Effector memory CD4-positive, alpha-beta T cell (primary cell): ENCODE measurements at places on chromosomes 2 and 18.

DNA sequence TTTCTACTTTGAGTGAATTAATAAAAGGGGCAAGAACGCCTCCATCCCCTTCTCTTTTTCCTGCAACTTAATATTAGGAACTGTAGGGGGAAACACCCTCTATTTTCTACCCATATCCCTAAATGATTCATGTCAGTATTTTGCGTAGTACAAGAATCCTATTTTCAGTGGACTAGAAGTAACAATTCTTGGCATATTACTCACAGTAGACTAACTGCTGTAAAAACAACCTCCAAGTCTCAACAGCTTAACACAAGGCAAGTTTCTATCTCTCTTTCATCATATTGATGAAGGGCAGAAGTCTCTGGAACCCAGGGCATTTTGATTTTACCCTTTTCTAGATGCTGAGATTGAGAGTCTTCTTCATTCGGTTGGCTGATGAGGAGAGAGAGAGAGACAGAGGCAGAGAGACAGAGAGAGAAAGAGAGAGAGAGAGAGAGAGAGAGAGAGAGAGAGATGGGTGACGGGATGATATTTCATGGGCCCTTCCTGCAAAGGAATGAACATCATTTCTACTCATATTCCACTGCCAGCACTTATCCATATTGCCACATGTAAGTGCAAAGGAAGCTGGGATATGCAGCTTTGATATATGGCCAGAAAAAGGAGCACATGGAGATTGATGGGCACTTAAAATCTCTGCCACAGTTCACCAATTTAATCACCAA is 481.6 kb downstream of the LPIN1 start:
- no peak for DNase-seq

- DNase-seq, result no peak
Measured at GRCh38 chr2:126656431-126657147, 631 bp downstream of the GYPC start.

- DNase-seq, result no peak
Measured at GRCh38 chr2:43736637-43737036, 37.2 kb upstream of the DYNC2LI1 start.

- no peak for DNase-seq
Measured at GRCh38 chr2:146238254-146238966, 1606.4 kb upstream of the ACVR2A start.

- no peak for DNase-seq
Measured at GRCh38 chr2:72236445-72237067, 88.9 kb upstream of the CYP26B1 start.

DNA sequence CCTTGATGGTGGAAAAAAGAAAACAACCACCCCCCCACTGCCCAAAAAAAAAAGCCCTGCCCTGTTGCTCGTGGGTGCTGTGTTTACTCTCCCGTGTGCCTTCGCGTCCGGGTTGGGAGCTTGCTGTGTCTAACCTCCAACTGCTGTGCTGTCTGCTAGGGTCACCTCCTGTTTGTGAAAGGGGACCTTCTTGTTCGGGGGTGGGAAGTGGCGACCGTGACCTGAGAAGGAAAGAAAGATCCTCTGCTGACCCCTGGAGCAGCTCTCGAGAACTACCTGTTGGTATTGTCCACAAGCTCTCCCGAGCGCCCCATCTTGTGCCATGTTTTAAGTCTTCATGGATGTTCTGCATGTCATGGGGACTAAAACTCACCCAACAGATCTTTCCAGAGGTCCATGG is 28.0 kb downstream of the MAL start:
- DNase-seq, result no peak

GRCh38 chr18:26741048-26741447 is 124.5 kb downstream of the AQP4 start:
- DNase-seq, result no peak

- DNase-seq, result no peak
Measured at GRCh38 chr18:10458691-10459090, 4.3 kb downstream of the APCDD1 start.

DNA sequence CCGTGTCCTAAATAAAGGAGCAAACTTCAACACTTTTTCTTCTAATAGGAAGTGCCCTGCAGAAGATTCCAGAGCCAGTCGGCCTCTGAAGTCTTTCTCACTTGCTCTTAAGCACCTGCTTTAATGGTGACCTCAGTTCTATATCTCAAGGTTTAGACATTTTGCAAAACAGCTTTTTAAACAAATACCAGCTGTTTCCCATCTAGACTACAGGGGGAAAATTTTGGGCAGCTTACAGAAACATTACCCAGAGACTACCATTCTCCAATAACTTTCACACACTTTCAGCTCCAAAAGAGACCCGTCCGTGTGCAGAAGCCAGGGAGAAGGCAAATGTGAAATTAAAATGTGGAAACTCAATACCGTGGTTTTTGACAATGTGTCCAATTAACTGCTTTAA is 285.3 kb upstream of the CCDC68 start:
- DNase-seq, result no peak

DNA sequence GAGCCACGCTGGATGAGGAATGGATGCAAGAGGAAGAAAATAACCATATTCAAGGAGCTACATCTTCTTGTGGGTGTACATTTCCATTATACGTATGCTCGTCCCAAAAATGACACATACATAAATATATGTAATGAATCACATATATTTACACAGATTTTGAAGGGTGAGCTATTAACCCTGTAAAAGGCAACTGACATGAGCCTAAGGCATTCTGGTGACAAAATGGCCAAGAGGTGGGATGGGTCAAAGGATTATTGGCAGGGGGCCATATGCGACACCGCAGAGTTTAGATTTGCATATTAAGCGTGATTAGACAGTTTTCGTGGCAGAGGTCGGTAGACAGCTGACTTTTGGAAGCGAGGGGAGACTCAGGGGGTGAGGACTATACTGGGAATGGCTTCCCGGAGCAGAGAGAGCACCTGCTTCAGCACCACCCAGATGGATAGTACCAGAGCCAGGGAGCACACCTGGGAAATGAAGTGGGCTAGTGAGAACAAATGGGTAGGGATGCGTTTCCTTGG is 431 bp upstream of the CNRIP1 start:
- DNase-seq, result no peak

GRCh38 chr2:108983610-108984009 is 5.4 kb downstream of the EDAR start:
- no peak for DNase-seq

GRCh38 chr18:1017227-1018058 is 112.8 kb downstream of the ADCYAP1 start:
- no peak for DNase-seq

- no peak for DNase-seq
Measured at GRCh38 chr2:129061069-129061768, 742.6 kb upstream of the HS6ST1 start.

GRCh38 chr2:171320208-171320621 is 113.6 kb downstream of the METTL8 start:
- no peak for DNase-seq

- no peak for DNase-seq
Measured at GRCh38 chr2:48728295-48728694, 27.2 kb downstream of the LHCGR start.

DNA sequence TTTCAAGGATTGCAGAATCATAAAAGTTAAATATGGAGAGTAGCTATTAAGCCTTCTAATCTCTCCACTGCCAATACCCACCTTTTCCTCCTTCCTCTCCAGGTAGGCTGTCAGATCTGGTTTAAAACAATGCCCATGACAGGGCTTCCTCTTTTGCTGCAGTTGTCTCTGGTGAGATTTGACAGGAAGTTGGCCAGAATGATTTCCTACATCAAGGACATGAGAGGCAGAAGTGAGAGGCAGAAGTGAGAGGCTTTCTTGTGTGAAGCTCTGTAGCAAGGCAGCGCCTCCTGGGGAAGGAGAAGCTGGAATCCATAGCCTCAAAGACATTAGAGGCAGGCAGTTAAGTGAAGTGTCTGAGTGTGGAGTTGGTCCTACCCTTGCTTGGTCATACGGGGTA is 385.7 kb downstream of the HRH4 start:
- no peak for DNase-seq

- no peak for DNase-seq
Measured at GRCh38 chr2:41736586-41736985, 311.2 kb upstream of the PKDCC start.

DNA sequence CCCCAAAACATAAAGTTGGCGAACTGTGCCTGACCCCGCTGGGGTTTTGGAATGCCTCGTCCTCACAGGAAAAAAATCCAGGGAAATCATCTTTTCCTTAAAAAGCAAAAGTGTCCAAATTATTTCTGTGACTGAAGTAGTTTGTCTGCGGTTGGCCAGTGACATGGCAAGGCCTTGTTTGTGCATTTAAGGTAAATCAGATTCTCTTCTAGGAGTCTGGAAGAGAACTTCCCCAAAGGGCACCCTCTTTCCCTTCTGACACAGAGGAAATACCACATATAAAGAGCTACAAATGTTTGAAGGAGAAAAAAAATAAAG is 737 bp upstream of the CYB5A start:
- DNase-seq, result no peak

DNA sequence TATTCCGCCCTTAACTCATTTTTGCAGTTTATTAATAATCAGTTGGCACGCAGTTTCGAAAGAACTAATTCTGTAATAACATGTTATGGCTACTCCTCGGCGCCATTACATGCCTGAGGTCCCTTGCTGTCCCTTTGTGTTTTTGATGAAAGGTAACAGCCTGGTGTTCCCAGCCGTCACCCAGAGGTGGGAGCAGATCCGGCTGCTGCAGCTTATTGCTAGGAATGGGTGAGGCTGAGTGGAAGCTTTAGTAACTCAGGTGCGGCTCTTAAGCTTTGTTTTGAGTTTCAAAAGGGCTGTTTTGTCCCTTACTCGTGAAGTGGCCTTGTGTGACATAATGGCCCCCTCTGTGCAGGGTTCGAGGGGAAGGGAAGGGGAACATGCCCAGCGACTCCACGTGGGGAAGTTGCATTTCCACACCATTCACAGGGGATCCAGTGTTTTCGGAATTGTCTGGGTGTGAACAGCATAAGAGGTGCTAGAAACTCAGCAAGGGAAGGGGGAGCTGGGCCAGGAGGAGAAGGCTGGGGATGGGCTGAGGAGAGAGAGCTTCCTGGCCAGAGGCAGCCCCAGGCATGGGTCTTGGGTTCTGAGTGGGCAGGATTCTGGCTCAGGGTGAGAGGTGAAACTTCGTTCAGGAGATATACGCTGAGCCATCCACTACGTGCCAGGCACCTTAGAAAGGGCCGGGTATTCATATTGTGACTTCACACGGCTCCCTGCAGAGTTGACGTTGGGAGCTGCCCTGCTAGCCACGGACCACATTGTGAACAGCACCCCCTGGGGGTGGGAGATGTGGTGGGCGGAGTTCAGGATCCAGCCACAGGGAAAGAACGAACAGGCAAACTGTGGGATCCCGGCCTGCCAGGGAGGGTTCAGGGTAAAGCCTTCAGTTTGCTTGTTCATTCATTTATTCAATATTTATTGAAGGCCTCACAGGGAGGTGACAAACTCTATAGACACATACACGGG is 84.4 kb downstream of the TGOLN2 start:
- DNase-seq, result no peak

- no peak for DNase-seq
Measured at GRCh38 chr2:9484533-9484932, 10.2 kb downstream of the IAH1 start.

- DNase-seq, result no peak
Measured at GRCh38 chr2:171166328-171166983, 5.8 kb upstream of the TLK1 start.

DNA sequence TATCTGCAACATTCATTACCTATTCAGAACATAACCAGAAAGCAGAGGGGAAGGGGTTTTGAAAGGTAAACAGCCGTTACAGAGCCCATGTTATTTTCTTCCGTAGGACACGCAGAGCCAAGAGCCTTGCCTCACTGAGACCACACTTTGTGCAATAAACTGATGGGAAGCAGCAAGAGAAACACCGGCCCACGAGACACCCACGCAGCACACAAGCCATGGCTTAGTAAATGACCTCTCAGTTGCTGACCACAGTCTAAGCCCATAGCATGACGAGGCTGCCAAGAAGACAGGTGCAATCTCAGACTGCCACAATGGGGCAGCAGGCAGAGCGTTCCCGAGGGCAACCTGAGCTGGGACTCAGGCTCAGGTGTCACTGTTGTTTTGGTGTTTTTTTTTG is 59.6 kb downstream of the CABYR start:
- DNase-seq, result no peak

DNA sequence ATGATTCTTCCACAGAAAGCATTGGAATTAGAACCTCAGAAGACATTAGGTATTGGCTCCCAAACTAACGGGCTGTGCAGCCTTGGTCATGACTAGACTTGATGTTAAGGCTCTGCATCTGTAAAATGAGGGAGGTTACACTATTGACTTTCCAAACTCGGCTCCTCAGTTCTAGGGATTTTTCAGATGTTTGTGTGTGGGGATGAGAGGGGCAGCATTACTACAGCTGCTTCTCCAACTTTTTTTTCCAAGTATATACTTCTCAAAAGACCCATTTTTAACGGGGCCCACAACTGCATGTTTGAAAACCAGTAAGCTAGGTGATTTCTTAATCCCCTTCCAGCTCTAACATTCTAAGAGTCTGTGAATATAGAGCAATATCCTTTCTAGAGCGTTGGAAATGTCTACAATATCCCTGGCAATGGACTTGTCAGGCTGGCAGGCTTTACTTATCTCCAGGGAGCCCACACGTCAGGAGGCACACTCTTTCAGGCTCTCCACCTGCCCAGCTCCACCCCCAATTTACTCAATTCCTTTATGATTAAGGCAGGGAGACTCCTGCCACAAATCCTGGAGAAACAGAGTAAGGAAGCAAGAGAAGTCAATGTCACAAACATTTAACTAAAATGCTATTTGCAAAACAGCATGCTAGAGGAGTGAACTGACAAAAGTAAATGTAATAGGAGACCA is 844 bp upstream of the MPV17 start:
- DNase-seq, result no peak

DNA sequence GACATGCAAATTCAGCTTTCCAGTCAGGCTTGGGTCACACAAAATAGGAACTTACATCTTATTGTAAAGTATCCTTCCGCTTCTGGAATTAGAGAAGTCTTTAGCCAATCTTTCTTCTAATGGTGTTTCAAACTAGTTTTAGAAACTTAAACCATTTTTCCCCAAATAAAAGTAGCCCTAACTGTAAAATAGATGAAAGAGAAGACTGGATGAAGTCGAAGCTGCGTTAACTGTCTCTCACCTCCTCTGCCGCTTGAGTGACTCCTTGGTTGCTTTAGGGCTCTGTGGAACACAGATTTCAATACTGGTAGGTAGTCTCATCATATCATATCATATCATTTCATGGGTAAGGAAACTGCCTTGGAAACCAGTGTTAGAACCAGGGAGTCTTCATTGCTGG is 498.4 kb downstream of the XIRP2 start:
- no peak for DNase-seq

- DNase-seq, result no peak
Measured at GRCh38 chr2:239199041-239199768, 201.6 kb downstream of the HDAC4 start.
